ENCODE measurements at places on chromosomes 11 and 22.
A peak's percentile ranks its signal among the peaks of the same experiment; 100 is the strongest.

DNA sequence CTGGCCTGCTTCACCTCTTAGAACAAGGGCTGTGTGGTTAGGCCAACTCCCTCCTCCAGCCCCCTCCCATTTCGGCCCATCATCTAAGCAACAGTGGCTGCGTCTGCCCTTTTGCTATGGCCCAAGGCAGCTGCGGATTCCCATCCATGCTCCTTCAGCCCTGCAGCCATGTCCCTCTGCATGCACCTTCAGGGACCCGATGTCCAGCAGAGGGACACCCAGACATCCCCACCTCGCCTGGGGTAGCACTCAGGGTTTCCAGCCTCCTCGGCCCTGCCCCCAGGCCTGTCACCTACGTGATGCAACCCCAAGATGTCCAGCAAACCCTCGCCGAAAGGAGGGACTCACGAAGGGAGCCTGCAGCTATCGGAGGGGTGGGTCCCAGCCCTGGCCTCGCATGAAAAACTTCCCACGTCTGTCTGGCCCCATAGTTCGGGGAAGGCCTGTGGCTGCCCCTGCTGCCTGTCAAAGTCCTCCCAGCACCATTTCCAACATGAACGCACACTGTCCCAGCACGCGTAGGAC is 194.4 kb downstream of the CTTN start:
- DNase-seq, result no peak

- no peak for DNase-seq
These were observed 34.8 kb downstream of the KCNQ1OT1 start for GRCh38 chr11:2664791-2665525.

- DNase-seq, result no peak
These were observed 276.2 kb downstream of the METTL15 start for GRCh38 chr11:28384418-28384817.

- DNase-seq, result no peak
These were observed 145.7 kb upstream of the NECTIN1 start for GRCh38 chr11:119874660-119875238.

DNA sequence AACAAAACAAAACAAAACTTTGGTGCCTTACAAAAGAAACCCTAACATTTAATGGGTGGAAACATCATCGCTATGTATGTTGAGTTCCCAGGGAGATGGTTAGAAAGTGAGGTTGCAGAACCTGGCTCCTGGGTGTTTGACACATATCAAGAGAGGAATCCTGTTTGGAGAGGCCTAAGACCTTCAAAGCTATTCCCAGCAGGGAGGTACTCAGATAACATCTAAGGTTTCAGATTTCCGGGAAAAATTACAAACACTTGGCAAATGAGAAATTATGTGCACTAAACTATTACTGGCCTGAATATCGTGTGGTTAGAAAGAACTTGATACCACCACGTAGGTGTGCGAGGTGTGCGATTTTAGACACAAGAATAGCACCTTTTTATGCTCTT is 18.5 kb downstream of the TRIM5 start:
- DNase-seq, result no peak

DNA sequence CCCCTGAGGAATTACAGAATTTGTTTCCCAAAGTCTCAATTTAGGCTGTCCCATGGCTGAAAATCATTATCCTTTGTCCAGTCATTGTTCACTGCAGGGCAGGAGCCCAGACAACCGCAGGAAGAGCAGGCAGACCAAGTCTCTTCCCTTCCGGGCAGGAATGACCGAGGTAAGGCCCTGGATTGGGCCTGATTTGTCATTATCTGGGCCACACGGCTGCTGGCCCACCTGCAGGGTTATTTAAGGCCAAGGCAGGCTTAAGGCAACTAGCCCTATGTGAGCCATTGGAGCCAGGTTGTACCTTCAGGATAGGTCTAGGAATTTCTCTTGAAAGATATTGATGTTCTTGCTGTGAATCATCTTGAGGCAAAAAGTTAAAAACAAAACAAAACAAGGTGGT is 9.7 kb upstream of the IL10RA start:
- DNase-seq, result no peak

DNA sequence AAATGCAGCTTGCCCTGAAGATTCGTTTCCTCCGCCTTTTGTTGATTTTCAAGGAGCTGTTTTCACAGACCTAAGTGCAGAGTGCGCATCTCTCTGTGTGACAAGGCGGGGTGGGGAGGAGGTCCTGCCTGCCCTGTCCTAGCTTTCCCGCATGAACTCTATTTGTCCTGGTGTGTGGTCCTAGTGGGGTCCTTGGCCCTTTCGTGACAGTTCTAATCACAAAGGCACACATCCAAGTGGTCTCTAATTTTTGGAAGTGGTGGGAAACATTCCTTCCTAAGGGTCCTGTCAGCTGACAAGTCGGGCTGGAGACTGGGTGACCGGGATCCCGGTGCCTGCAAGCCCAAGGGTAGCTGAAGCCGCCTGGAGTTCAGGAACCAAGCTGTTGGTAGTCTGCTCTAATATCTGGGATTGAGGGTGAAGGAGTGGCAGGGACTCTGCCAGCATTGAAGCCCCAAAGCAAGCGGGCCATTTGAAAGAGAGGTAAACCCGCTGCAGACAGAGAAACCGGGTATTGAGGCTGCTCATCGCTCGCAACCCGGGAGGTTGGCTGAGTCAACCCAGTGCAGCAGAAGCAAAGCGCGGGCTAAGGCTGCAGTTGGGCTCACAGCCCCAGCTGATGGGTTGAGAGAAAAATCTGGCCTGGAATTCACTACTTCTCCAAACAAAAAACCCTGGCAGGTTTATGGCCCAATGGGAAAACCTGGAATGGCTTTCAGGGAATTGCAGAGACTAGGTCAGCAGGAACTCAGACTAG is 28.1 kb upstream of the FBXO3 start:
- peak; percentile 10 for DNase-seq

DNA sequence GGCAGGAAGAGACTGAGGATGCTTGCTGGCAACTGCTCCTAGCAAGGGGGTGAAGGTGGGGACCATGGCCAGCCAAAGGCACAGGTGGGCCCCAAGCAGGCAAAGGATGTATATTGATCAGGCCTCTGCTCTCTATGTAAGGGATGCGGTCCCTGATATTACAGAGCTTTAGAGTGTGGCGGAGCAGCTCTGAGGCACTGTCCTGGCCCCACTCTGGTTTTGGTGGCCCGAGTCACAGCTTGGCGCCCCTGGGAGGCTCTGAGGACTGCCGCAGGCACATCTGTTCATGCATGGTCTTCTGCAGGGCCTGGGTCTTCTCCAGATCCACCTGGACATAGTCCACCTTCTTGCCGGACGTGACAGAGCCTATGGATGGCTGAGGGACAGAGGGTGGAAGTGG is 45.5 kb downstream of the GAB4 start:
- DNase-seq, result no peak

- DNase-seq, result no peak
These were observed 4.0 kb upstream of the PLAAT5 start for GRCh38 chr11:63494975-63495374.

GRCh38 chr11:123230346-123230745 is 35.3 kb upstream of the CLMP start:
- no peak for DNase-seq

DNA sequence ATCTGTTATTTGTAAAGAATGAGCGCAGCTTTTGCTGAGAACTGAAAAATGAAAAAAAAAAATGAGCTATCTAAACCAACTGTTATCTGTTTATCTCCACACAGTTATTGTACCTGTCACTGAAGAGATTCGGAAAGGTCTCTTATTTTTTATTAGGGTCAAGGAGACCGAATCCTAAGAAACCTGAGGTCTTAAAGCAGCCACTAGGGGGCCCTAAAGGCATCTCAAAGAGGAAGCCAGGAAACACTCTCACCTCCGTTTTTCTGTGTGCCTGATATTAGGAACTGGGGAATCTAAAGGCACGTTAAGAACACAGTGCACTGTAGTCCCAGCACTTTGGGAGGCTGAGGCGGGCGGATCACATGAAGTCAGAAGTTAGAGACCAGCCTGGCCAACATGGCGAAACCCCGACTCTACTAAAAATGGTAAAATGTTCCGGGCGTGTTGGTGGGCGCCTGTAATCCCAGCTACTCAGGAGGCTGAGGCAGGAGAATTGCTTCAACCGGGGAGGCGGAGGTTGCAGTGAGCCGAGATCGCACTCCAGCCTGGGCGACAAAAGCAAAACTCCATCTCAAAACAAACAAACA is 3.5 kb upstream of the LARGE1 start:
- no peak for DNase-seq

DNA sequence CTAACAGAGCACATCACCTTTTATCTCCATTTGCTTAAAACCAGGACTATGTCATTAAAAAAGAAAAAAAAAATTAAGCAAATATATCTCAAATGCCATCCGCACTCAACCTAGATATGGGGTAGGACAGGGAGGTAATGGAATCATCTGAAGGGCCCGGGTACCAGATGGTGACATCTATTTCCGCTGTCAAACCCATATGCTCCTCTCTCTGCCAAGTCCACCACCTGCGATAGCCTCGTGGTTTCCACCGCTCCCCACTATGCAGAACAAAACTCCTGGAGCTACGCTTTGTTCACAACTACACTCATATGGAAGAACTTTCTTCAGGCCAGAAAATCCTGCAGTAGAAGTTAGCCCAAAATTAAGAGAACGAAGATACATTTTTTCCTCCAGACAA is 31.4 kb downstream of the FEZ1 start:
- DNase-seq, result no peak

DNA sequence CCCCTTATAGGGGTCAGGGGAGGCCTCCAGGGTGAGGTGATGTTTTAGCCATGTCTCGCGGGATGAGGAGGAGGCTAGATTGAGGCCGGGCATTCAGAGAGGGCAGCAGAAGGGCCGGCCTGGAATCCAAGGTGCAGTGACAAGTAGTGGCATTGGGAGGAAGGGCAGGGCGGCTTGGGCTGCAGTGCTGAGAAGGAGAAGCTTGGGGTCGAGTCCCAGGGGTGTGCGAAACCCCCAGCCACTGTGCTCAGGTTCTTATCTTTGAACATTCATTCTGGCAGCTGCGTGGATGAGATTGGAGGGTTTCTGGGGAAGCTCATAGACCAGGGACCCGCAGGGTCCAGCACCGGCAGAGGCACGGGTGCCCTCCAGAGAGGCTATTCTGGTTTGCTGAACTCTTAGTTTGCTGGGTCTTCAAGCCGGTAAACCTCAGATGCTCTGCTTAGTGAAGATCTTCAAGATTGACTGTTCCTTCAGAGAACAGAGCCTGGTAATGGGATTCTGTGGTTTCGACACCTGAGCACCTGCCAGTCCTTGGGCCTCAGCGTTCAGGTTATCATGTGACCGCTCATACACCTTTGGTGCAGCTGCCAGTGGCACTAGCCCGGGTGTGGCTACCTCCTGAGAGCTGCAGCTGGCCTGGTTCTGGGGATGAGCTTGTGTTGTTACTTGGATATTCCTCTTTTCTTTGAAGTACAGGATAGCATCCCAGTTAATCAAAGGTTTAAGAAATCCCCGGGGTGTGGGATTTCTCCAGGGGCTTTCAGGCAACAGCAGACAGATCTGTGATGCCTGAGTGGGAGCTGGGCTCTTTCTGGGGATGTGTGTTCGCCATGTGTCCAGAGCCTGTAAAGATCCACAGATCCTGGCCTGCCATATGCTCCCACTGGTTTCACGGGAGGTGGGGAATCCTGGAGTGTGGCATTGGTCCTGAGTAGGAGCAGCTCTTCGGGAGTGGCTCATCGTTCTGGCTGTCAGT is 152.8 kb downstream of the TBC1D22A start:
- no peak for DNase-seq

DNA sequence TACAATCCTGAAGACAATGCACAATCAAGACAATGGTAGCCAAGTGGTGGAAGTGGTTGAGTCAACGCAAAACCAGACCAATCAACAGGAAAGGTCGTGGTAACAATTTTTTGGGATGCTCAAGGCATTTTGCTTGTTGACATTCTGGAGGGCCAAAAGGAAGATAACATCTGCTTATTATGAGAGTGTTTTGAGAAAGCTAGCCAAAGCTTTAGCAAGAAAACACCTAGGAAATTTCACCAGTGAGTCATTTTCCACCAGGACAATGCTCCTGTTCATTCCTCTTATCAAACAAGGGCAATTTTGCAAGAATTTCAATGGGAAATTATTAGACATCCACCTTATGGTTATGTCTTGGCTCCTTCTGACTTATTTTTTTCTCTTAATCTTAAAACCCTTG is 1932.2 kb upstream of the RAG2 start:
- DNase-seq, result no peak

DNA sequence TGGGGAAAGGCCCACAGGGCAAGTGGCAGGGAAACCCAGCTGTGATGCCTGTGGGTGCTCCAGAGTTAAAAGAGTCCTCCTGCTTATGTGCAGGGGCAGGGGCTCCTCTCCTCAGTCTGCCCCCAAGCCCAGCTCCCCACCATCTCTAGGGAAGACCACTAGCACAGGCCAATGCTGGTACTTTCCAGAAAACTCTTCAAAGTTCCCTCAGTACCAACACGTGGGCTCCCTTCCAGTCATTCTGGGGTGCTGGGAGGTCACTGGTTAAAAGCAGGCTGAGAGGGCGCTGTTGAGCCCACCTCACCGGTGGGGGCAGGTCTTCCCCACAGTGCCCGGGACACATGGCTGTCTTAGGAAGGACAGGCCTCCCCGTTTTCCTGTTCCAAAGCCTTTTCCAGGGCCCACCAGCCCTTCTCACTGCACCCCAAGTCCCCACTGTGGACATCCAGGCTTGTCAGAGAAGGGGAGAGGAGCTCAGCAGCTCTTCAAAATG is 154.6 kb downstream of the TRIM29 start:
- DNase-seq, result no peak

- no peak for DNase-seq
These were observed 13.5 kb downstream of the DTX4 start for GRCh38 chr11:59185386-59185945.

GRCh38 chr11:131612533-131612932 is 242.1 kb downstream of the NTM start:
- no peak for DNase-seq

DNA sequence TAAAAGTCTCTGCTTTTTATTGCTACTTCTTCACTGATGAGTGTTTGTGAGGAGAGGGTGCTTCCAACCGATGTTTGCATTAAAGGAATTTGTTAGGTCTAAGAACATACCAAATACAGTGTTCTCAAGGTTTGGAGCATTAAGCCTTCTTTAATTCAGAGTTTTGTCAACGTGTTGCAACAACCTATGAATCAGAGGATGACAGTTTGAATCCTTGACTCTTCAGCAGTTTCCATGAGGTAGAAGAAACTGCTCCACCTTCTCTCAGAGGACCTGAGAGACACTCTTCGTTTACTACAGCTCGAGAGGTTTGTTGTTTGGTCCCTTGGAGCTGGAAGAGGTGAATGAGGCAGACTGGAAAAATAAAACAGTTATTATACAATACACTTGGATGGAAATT is 55.7 kb downstream of the NCAM1 start:
- DNase-seq, result no peak

DNA sequence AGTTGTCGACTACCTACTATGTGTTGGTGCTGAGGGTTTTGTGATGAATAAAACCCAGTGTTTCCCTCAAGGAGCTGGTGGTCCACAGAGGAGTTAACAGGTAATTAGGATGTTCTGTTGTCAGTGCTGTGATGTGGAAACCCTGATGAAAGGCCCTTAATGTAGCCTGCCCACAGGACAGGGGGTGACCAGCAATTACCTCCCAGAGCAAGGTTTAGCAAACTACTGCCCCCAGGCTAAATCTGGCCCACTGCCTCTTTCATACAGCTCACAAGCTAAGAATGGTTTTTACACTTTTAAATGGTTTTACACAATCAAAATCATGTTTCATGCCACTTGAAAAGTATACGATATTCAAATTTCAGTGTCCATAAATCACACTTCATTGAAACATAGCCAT is 536.2 kb downstream of the MIAT start:
- no peak for DNase-seq

- no peak for DNase-seq
These were observed 78.3 kb downstream of the DDIAS start for GRCh38 chr11:82979824-82980223.
